SHP77 treated with DMSO at 0.1 percent for 48 hours (cell line): ENCODE measurements at places on chromosomes 13 and 19.

- no peak for DNase-seq
Measured at GRCh38 chr13:40922437-40923040, 96.6 kb downstream of the ELF1 start.

DNA sequence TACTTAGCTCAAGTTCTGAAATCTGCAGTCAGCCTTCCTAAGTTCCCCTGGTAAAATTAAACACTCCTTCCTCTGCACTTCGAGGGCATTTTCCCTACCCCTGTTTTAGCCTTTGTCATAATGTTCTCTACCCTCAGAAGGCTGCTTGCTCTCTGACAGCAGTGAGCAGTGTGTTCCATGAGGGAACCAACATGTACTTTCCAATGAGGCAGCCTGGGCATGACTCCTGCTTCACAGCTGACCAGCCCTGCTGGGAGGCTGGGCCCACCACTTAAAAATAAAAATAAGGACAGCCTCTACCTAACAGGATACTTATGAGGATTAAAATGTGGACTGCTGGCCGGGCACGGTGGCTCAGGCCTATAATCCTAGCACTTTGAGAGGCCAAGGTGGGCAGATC, 26.4 kb downstream of the RUBCNL start:
- no peak for DNase-seq

DNA sequence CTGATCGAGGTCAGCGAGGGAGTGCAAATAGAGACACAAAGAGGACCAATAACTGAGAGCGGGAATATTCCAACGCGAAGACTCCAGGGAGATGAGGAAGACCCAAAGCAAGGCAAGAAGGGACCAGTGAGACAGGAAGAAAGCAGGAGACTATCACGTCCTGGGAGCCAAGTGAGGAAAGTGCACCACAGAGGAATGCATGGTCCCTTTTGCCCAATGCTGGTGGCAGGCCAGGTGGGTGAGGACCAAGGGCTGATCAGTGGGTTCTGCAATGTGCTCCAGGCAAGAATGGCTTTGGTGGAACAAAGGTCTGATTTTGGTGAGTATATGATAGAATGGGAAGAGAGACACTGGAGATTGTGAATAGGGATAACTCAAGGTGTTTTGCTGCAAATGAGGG, 25.4 kb downstream of the CHST8 start:
- DNase-seq: no peak

GRCh38 chr13:95948656-95949055, 104.5 kb downstream of the UGGT2 start:
- DNase-seq: no peak

DNA sequence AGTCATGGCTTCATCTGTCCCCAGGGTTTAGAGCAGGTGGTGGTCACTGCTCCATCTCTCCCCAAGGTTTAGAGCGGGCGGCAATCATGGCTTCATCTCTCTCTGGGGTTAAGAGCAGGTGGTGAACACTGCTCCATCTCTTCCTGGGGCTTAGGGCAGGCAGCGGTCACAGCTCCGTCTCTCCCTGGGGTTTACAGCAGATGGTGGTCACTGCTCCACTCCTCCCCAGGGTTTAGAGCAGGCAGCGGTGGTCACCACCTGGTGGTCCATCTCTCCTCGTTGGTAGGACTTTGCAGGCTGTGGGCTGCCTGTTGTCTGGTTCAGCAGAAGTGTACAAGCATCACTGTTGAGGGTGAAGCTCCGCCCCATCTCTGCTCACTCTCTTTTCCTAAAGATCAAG, 52.8 kb upstream of the ARHGEF7 start:
- DNase-seq: no peak
